ENCODE measurements at places on chromosomes 6 and 20.

DNA sequence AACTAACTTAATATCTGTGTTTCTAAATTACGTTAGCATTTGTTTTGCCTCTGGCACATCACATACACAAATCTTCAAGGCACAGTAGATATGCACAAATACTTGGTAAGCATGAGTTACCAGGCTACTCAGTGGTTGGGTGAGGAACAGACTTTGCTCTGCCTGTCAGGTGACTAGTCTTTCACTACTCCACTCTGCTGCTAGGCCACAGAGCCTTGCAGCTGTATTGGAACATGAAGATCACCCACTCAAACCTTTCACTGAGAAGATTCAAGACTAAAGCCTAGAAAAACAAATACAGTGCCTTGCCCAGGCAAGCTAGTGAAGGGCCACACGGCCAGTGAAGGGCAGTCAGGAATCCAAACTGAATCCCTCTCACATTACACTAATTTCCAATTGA lies 47.0 kb downstream of the DTNBP1 start:
- no peak for DNase-seq

DNA sequence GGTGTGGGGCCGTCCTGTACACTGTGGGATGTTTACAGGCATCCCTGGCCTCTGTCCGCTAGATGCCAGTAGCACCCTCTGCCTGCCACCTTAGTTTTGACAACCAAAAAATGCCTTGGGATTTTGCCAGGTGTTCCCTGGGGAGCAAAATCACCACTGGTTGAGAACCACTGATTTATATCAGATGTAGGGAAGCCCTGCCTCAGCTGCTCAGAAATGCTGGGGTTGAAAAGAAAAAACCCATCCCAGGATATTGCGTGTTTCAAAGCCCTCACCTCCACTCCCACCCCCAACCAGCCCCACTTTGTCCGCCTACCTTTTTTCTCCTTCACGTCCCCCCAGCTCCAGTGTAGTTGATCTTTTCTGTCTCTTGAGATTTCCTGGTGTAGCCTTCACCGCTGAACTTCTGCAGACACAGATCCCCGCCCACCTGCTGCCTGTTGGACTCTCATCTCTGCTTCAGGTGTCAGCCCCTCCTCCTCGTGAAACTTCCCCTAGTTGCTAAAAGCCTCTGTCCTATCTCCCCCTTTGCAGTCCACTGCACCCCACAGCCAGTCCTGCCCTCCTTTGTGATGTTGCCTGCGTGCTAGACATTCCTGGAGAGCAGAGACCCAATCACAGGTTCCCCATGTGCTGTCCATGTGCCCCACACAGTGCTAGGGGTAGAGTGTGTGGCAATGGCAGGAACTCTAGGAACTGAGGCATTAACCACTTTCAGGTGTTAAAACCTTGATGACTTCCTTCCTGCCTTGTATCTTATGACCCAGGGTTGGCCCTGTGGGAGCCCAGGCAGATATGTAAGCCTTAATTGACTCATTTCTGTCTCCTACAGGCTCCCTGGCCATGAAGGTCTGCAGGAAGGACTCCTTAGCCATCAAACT lies 98.9 kb downstream of the TBC1D7 start:
- DNase-seq, result no peak

GRCh38 chr20:21027569-21027968 lies 78.6 kb downstream of the LINC00237 start:
- no peak for DNase-seq

GRCh38 chr6:135128268-135128914 lies 52.7 kb upstream of the MYB start:
- peak; percentile 16 for DNase-seq

DNA sequence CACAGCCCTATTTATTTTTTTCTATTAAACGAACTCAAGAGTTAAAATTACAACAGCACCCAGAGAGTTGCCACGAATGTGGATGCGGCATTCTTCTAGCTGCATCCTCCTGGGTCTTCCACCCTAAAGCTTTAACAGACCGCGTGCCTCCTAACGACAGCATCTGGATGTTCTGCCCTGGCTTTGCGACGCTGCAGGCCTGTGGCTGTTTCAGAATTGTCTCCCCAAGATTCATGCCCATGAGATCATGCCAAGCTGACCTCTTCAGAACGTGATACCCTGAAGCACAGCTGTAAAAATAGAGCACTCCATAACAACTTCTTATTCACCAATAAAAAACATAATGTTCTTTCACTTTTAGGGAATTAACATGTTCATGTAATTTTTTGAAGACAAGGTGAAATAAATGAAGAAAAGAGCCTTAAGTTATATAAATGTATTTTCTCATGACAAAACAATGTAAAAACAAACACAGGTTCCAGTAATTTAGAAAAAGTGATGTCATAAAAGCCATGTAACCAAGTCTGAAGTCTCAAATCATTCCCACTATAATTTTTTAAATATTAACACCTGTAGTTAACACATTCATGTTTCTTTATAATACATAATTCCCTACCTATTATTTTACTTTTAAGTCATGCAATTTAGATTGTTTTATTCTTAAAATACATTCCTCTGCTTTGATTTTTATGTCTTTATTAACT lies 26.5 kb downstream of the HIVEP2 start:
- no peak for DNase-seq

DNA sequence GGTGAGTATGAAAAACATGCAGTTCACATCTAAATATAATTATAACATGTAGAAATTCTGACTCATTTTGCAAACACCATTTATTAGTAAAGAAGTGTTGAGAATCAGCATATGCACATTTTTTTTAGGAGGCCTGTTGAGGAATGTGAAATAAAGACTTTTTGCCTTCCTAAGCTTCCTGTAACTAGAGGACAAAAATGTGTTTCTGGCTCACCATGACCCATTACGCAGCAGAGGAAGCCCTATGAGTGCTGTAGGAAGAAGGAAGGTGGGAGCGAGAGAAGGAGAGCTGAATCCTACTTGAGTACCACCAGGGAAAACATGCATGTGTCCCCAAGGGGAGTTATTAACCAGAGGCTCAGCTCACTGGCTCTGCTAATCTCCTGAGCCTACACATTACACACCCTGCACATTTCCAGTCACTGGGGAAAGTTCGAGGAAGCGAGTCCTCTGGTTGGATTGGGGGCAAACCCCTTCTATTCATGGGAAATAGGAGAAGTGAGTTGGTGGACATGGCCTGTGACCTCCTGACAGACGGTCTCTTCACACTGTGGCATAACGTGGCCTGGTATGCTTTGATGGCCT lies 540.5 kb upstream of the JAG1 start:
- DNase-seq, result no peak

DNA sequence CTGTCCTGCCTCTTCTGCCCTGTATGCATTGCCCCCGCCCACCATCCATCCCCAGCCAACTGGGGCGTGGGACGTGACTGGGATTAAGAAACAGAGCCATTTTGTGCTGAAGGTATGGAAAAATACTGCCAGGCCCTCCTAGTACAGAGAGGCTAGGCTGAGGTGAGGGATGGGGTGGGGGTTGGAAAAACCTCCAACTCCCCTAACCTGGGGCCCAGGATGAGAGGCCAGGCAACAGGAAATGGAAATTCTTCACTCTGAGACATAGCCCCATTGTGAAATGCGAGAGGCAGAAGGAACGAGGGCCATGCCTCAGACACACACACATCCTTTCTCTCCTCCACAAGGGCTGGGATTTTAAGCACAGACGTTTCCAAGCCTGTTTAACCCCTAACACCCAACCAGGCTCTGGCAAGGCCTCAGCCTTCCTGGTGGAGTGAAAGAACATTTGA lies 19.9 kb downstream of the KCNK5 start:
- no peak for DNase-seq

GRCh38 chr6:100257793-100258395 lies 206.8 kb downstream of the SIM1 start:
- DNase-seq, result peak; percentile 41

DNA sequence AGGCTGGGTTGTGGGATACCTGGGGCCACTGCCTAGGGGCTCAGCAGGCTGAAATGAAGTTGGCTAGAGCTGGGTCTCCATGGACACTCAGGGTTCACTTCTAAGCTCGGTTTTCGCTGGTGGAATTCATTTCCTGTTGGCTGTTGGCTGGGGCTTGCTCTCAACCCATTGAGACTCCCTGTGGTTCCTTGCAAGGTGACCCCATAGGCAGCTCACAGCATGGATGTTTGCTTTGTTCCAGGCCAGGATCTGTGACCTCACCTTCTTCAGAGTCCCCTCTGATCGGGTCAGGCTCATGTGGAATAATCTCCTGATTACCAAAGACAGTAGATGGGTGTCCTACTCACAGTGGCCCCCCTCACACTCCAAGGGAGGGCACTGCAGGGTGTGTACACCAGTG lies 229.3 kb downstream of the QKI start:
- DNase-seq, result no peak

GRCh38 chr6:33757906-33758305 lies 11.2 kb upstream of the IP6K3 start:
- no peak for DNase-seq

- DNase-seq, result no peak
These were observed 16.1 kb downstream of the NCOA7 start for GRCh38 chr6:125806813-125807212.

GRCh38 chr6:25197111-25197510 lies 82.1 kb upstream of the CARMIL1 start:
- DNase-seq, result no peak

- DNase-seq, result peak; percentile 30
These were observed 13.0 kb downstream of the PIM1 start for GRCh38 chr6:37182736-37183590.

DNA sequence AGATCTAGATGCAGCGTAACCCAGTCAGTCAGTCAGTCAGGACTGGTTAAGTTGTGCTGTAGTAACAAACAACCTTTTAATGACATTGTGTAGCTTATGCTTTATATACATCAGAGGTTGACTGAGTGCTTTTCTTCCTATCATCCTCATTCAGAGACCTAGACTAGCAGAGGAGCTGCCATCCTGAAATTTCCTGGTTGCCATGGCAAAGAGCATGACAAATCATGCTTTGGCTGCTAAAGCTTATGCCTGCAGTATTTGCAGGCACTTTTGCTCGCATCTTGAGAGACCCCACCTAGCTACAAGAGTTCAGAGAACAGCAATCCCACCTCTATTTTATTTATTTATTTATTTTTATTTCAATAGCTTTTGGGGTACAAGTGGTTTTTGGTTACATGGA lies 244.0 kb downstream of the BTBD3 start:
- DNase-seq, result no peak

- DNase-seq, result peak; percentile 68
These were observed 176.7 kb downstream of the HACE1 start for GRCh38 chr6:104682722-104683643.

DNA sequence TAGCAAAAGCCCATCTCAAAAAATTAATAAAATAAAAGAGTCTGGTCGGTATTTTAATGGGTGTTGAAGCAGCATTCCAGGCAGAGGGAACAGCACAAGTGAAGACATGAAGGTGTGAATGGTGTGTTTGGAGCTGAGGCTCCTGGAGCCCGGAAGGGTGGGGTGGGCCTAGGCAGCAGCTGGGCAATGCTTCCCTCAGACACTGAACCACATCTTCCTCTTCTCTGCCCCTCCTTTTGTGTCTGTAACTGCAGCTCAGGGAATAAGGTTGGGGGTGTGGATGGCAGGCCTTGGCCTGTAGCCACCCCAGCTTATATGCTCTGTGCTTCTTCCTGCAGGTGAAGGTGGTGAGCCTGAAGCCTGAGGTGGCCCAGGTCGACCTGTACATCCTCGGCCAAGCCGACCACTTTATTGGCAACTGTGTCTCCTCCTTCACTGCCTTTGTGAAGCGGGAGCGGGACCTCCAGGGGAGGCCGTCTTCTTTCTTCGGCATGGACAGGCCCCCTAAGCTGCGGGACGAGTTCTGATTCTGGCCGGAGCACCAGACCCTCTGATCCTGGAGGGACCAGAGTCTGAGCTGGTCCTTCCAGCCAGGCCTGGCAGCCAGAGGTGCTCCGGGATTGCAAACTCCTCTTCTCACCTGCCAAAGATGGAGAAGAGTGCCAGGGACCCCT lies 26.6 kb downstream of the POFUT1 start:
- DNase-seq, result no peak

- no peak for DNase-seq
These were observed 191.0 kb upstream of the MMS22L start for GRCh38 chr6:97473979-97474378.

DNA sequence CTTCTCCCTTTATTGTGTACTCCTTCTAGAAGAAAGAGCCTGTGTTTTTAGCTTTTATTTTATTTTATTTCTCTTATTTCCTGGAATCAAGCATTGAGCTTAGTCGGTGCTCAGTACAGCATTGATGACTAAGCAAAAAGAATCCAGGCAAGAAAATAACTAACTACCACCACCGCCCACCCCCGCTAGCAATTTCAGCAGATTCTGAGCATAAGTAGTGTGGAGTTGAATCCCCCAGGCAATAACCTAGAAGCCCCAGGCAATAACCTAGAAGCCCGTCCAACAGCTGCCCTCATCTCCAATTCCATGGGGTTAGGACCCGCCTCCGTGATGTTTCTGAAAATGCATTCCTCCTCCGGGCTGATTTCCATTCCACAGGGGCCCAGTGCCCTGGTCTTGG lies 258.0 kb upstream of the TAB2 start:
- DNase-seq, result no peak

DNA sequence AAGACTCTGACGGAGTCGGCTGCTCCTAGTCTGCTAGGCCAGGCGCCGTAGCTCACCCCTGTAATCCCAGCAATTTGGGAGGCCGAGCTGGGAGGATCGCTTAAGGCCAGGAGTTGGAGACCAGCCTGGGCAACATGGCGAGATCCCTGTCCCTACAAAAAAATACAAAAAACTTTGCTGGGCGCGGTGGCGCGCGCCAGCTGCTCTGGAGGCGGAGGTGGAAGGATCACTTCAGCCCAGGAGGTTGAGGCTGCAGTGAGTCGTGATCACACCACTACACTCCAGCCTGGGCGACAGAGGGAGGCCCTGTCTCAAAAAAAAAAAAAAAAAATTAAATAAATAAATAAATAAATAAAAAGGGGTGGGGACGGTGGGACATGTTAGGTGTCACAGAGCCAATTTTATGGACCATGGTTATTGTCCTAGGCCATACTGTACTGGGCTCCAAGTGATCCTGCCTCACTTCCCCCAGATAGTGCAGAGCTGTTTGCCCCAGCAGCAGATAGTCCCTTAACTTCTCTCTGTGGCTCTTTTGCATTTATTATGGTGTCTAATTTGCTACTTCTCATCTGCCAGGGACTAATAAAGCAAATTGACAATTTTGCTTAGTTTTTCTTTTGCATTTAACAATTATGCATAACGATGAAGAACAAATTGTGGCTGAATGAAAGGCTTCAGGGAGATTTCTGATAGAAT lies 5.2 kb downstream of the PI16 start:
- no peak for DNase-seq

GRCh38 chr6:38572186-38572813 lies 67.4 kb downstream of the BTBD9 start:
- DNase-seq, result no peak

- DNase-seq, result no peak
These were observed 220.3 kb upstream of the LRFN2 start for GRCh38 chr6:40807484-40807883.

GRCh38 chr6:34536251-34536958 lies 19.7 kb downstream of the SPDEF start:
- no peak for DNase-seq
